Activated CD8-positive, alpha-beta memory T cell treated with anti-CD3 and anti-CD28 coated beads, Interleukin-2, amount 50 U/mL, for 48 hours (primary cell): ENCODE measurements at places on chromosomes 12 and 14.

GRCh38 chr14:22900081-22900799 lies 17.2 kb downstream of the REM2 start:
- no peak for DNase-seq

DNA sequence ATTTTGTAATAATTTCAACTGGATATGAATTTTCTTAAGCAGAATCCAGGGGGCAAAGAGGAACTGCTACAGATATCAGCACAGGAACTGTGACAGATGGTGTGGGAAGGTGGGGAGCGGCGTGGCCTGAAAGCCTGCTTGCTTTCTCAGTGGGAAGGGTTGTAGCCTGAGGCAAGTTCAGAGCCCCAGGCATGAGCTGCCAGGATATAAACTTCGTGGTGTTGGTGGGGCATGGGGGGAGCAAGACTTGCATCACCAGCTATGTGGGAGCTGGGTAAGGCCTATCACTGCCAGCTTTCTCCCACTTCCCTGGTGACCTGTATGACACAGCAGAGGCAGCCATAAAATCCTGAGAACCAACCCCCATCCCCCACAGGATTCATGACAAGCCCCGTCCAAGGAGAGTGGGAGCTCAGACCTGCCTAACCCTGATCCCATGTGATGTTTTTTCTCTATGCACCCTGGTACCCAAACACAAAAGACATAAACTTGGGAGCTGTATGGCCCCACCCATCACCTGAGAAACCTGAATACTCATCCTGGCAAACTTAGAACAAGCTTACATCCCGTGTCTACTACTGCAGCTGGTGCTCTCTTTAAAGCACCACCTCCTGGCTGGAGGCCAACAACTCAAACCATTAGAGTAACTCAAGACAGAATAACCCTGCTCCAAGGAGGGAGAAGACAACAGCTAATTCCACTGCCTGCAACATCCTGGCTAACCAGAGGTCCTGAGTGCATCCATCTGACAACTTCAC lies 16.5 kb downstream of the CLEC1A start:
- DNase-seq: no peak

- no peak for DNase-seq
Observed at GRCh38 chr12:44015333-44015941, 179.6 kb downstream of the TMEM117 start.

DNA sequence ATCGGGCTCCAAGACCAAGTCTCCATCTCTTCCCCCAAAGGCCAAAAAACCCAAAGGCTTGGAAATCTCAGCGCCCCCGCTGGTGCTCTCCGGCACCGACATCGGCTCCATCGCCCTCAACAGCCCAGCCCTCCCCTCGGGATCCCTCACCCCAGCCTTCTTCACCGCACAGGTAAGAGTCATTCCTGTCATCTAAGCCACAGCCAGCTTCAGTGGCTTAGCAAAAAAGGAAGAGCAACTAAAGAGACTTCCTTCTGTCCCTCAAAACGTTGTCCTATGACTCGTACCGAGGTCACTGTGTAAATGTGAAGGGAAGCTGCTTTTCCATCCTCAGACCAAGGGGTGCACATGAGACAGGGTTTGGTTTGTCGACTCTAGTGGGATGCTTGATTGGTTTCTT lies 53.4 kb downstream of the ELK3 start:
- peak; percentile 47 for DNase-seq

DNA sequence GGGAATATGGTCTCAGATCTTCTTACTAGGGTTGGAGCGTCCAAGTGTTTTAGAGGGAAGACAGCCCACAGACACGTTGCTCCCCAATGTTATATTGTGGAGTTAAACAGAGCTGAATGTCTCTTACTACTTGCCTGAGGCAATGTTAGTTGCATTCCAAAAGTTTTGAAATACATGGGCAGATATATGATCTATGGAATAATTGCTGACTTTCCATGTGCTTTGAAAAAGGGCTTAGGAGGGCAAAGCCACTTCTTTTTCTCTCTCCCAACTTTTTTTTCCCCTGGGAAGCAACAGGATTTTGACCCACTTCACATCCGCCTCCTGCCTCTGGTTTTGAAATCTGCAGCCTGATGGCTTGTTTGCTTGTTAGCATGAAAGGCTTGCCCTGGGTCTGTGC lies 33.7 kb upstream of the PAX9 start:
- no peak for DNase-seq

DNA sequence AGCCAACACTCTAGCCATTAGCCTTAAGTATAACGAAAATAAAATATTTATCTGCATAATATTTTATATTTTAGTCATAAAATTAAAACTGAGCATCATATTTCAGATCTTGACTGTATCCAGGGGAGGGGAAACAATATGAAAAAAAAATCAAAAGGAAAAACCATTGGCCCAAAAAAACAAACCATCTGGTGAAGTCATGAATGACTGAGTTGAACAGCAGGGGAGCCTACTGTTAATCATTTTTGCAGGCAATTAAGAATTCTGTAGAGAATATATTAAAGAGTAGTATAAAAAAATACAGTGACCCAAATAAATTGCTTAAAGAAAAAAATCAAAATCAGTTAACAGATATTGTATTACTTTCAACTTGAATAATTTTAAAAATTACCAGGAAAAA lies 224.8 kb downstream of the C12orf50 start:
- no peak for DNase-seq

DNA sequence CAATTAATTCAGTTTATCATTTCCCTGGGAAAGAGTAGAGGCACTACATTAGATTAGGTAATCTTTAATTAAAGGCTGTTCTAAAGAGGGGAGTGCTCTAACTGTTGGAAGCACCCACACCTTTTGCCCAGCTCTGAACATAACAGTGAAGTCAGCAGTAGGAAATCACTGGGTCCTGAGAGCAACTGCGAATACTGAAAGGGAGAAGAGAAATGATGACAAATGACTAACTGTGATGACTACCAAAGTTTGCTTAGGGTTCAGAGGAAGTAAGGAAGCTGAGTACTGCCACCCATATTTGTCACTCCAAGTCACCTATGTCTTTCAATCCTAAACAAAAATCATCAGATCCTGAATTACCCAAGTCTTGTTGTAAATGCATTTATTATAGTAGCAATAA lies 140.6 kb downstream of the EPS8 start:
- no peak for DNase-seq

- peak; percentile 73 for DNase-seq
Observed at GRCh38 chr14:70640938-70641547, 673 bp upstream of the TTC9 start.

GRCh38 chr12:7681535-7681934 lies 14.0 kb downstream of the GDF3 start:
- no peak for DNase-seq

- no peak for DNase-seq
Observed at GRCh38 chr14:65290830-65291229, 121.7 kb upstream of the FUT8 start.

GRCh38 chr14:44963044-44963528 lies 1.1 kb downstream of the TOGARAM1 start:
- no peak for DNase-seq

- no peak for DNase-seq
Observed at GRCh38 chr12:56020423-56021184, at the start of gene IKZF4. IKZF4 (plus strand) TSS chr12:56021043; CDS start chr12:56021494, 451 bp downstream.

GRCh38 chr12:96419576-96420276 lies 19.5 kb upstream of the CDK17 start:
- no peak for DNase-seq

- no peak for DNase-seq
Observed at GRCh38 chr14:24976602-24977001, 73.3 kb downstream of the STXBP6 start.

DNA sequence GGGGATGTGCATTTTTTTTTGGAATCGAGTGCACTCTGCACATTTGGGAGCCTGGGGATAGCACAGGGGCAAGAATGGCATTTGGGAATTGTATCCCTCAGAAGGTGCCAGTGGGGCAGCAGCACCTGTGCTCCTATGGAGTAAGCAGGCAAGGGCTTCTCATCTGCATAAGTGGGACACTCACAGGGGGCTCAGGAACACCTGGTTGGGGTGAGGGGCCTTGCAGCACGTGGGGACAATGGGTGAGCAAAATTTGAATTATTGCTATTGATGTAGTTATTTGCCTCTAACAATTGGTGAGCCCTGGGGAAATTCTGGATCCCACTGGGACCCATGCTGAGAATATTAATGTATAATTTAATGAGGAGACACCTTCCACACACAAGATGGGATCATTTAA lies 274.2 kb downstream of the TTC6 start:
- no peak for DNase-seq

DNA sequence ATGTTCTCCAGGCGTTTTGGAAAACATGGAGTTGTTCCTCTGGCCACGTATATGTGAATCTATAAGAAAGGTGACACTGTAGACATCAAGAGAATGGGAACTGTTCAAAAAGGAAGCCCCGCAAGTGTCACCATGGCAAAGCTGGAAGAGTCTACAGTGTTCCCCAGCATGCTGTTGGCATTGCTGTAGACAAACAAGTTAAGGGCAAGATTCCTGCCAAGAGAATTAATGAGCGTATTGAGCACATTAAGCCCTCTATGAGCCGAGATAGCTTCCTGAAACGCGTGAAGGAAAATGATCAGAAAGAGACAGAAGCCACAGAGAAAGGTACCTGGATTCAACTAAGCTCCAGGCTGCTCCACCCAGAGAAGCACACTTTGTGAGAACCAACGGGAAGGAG lies 92.5 kb upstream of the EIF5 start:
- no peak for DNase-seq

DNA sequence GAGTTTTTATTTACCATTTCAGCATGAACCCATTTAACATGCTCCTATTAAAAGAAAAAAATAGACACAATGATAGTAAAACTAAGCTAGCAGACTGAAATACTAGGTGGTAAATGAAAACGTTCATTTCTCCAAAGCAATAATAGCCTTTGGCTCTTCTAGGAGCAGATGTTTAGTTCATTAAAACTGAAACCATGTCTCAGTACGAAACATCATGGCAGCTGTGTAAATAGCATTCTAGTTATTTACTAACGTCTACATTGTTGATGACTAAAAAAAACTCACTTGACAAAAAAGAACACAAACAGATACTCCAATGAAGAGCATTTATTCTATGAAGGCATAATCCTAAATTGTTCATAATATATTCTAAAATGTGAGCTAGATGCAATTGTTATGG lies 17.9 kb downstream of the RECQL start:
- no peak for DNase-seq

DNA sequence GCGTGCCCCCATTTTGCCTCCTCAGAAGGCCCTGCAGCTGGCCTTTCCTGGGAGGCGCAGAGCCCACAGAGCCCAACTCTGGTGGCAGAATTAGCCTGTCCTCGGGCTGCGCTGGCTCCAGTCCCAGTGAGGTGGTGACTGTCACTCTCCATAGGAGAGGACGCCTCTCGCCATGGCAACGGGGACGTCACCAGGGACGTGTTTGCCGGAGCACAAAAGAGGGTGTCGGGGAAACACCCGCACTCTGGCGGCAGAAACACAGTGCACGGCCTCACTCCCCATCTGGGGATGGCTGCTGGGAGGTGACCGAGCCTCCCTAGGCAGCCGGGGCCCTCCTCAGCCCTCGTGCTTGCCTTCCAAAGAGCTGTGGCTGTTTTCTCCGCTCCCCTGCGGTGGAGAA lies 50.2 kb upstream of the NCOR2 start:
- DNase-seq: no peak

GRCh38 chr14:101783260-101784016 lies 21.9 kb downstream of the PPP2R5C start:
- no peak for DNase-seq

DNA sequence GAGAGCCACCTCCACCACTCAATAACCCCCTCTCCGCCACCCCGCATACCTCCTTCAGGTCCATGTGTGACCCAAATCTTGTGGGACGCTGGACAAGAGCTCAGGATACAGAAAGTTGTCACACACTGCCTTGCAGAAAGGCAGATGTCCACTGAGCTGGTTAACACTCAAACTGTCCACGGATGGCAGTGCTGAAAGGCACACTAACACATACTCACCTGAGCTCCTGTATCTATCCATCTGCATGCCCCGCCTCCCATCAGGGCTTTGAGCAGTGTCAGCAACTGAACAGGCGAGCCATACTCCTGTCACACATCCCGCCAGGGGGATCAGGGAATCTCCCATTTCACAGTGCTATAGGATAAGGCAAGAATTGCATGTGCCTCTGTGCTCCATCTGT lies 642.0 kb downstream of the GALC start:
- no peak for DNase-seq

- no peak for DNase-seq
Observed at GRCh38 chr12:10140001-10140400, 10.0 kb upstream of the CLEC7A start.

- DNase-seq: no peak
Observed at GRCh38 chr14:24662753-24663152, 28.8 kb upstream of the GZMB start.

DNA sequence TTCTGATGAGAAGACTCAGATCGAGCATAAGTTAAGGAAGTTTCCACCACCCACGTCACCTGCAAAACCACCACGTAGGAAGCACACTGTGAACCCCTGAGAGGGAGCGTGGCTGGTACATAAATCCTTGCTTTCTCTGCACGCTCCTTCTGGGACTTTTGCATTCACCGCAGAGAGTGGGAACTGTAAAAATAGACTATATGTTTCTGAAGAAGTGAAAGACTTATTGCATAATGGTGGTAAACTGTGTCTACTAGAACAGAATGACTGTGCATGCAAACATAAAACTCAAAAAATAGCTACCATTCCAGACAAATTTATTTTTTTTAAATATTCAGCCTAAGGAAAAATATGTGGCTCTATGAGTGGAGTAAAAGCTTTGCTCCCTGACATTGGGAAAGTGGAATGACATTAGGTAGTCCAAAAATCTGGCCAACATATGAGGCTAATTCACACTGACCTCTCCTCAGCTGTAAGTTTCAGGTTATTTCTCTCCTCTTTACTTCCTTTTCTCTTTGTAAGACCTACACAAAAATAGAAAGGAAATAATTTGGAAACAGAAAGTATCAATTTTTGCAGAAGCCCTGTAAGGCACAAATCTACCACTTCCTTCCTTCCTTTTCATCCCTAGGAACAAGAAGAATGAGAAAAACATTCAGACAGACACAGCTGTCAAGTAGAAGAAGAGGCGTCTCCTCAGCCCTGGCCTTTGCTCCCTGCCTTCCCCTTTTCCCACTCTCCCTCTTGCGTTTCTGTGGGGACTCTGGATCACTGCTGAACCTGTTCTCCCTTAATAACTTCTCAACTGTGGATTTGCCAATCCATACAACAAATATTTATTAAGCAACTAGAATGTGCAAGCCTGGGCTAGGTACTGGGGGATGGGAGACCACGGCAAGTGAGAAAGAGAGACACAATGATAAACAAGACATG lies 264.3 kb upstream of the FOXN3 start:
- no peak for DNase-seq

DNA sequence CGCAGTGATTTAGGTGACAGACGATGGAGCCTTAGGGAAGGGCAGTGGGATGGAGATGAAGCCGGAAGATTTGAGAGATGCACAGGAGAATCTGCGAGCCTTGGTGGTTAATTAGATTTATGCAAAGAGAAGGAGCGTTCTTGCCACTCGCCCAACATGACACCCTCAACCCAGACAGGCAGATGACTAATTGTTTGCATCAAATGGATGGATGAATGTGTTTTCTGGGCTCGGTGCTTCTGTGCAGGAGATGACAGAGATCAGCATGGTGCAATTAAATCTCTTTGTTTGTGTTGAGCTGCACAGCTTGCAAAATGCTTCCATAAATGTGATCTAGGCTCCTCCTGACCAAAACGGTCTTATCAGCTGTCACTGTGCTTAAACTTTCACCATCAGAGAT lies 202.3 kb upstream of the PRMT8 start:
- DNase-seq: no peak
